ENCODE measurements at places on chromosomes 1 and 21.

GRCh38 chr1:3084154-3084553 lies 15.2 kb downstream of the PRDM16 start:
- no peak for DNase-seq

GRCh38 chr1:64095832-64096231 lies 107.6 kb upstream of the UBE2U start:
- DNase-seq: no peak

GRCh38 chr1:167507719-167508118 lies 10.6 kb downstream of the CD247 start:
- no peak for DNase-seq

DNA sequence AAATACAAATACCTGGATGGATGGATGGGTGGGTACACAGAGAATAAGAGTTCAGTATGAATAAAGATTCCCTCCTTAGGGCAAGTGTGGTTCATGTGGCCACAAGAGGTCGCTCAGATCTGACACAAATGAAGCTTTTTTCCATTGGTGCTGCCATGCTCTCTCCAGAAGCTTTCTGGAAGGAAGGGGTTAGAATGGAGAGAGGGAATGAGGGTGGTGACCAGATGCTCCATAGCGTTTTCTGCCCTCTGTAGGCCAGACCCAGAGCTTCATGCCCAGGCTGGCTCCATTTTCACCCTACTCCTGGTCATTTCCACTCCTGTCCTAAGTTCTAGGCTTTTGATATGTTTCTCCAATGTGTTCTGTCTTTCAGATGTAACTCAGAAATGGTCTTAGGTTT lies 3.3 kb upstream of the FCRL6 start:
- no peak for DNase-seq

DNA sequence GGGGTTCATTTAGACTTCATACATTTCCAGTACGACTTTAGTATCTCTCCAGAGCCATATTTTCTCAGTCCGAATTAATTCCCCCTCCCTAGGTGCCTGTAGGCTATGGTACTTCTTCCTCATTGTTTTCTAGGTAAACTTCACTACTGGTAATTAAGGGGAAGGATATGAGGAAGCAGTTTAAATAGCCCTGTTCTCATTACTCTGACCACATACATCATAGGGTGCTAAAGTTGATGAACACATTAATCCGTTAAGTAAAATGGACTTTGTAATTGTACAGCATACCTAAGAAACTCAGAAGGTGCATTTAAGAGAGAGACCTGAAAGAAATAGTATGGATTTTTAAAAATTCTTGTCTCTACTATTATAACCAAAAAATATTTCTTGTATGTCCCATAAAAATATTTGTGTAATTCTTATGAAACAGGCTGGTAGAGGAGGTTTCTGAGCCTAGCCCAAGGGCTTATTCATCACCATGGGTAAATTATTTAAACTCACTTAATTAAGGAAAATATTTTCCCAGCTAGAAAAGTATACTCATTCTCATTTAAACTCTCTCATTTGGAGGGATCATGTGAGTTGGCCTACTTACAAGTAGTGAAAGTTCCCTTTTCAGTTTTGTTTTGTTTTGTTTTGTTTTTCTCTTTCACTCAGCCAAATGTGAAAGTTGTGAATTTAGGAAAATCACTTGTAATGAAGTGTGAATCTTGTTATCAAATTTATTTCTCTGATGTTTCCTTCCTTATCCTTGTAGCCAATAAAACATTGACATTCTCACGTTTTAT lies 2.0 kb downstream of the PRMT6 start:
- DNase-seq: no peak

GRCh38 chr1:10794724-10795275 lies 1.6 kb downstream of the CASZ1 start:
- DNase-seq: no peak

GRCh38 chr1:207058878-207059867 lies 6.1 kb downstream of the PFKFB2 start:
- no peak for DNase-seq

DNA sequence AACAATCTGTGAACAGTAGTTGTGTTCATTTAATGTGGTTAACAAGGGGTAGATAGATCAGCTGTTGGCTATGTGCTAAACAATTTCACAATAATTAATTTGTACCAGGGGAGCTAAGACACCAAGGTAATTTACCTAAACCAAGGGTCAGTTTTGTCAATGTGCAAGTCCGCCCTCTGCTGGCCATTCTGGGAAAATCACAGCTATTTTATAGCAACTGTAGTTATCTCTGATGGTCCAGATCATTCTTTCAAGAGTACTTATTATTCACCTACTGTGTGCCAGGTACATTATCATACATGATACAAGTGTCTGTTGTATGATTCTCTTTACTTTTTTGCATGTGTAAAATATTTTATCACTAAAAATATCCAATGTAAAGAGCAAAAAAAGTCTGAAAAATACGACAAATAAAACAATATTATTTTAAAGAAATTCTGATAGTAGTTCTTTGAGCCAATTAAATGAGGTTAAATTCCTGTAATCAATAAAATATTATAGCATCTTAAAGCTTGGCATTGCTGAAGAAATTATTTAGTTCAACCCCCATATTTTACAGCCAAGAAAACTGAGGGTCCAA lies 312.3 kb upstream of the FAM78B start:
- no peak for DNase-seq

GRCh38 chr1:178055093-178055492 lies 38.8 kb upstream of the RASAL2 start:
- DNase-seq: no peak

GRCh38 chr21:32233055-32233546 lies 45.7 kb downstream of the MIS18A start:
- DNase-seq: no peak

DNA sequence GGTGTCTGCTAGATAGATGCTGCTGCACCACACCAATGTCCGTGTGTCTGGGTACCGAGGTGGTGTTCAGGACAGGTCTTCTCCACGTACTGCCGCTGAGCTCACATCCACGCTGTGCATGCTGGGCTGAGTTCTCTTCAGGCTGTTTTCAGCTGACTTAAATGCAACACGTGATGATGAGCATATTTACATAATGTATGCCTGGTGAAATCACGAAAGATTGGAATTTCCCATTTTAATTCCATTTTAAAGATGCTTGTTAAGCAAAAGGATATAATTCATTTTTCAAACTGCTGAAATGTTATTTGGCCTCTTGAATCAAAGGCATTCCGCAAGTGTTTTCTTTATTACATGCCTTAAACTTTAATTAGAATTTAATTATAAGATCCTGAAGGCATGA lies 107.9 kb downstream of the FGGY start:
- DNase-seq: no peak

GRCh38 chr1:183195142-183195574 lies 9.1 kb downstream of the LAMC2 start:
- no peak for DNase-seq

GRCh38 chr21:45516071-45516670 lies 26.1 kb downstream of the SLC19A1 start:
- no peak for DNase-seq

DNA sequence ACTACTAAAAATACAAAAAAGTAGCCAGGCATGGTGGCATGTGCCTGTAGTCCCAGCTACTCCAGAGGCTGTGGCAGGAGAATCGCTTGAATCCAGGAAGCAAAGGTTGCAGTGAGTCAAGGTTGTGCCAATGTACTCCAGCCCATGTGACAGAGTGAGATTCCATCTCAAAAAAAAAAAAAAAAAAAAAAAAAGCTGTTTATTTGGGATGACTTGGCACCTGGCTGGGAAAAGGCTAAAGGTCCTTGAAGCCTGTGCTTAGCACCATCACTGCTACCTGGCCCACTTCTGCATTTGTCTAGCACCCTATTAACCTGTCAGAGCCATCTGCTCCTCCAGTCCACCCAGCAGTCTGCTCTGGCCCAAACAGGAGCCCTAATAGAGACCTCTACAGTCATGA lies 25.0 kb downstream of the PRDX6 start:
- DNase-seq: no peak

- no peak for DNase-seq
These were observed 25.4 kb upstream of the VWA5B1 start for GRCh38 chr1:20265250-20265649.

DNA sequence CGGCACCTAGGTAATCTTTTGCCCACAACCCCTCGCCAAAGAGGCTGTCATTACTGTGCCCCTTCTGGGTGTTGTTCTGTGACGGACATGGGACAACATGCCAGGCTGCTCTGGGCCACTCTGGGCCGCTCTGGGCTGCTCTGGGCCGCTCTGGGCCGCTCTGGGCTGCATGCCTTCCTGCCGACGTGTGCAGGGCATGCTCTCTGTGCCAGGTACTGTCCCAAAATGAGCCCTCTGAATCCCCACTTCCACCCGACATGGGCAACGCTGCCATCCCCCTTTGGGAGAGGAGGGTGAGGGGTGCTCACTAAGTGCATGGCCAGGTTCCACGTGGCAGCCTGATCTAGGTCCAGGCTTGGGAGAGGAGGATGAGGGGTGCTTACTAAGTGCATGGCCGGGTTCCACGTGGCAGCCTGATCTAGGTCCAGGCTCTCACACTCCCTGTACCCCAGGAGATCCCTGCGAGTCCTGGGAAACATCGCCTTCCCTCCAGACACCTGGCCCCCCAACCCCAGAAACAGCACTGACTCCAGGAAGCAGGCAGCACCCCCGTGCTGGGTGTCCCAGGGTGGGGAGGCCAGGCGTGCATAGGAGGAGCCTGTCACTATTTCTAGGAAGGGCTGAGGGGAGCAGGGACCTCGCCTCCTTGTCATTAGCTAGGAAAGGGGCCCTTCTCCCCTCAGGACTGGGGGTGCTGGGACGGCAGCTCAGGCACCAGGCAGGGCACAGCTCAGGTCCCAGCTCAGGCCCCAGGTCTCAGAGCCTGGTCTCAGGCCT lies 16.5 kb downstream of the TTC34 start:
- no peak for DNase-seq

DNA sequence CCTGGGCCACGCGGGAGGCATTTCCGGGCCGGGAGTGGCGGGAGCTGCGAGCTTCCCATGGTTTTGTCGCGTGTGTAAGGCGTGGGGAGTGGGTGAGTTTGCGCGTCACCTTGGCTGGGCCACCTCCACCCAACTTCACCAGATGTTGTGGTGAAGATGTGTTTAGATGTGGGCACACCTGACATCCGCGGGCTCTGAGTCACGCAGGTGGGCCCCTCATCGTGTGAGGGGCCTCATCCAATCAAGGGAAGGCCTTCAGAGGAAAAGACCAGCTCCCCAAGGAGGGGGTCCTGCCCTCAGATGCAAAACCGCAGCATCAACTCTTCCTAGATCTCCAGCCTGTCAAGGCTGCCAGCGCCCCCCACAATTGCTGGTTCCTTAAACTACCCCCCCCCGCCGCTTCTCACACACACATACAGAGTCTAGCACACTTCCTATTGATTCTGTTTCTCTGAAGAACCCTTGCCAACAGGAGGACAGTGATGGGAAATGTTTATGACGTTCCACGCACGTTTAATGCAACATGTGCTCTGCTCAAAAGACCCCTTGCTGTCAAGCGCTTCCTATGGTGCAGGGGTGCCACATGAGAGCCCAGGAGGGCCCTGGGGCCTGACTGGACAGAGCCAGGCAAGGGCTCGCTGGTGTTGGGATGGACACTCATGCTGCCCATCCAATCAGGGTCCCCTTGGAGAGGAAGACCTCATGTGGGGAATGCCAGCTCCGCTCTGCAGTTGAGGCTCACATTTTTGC lies 11.9 kb downstream of the ACTRT2 start:
- DNase-seq: no peak

GRCh38 chr1:192489748-192490147 lies 85.8 kb upstream of the RGS1 start:
- no peak for DNase-seq

DNA sequence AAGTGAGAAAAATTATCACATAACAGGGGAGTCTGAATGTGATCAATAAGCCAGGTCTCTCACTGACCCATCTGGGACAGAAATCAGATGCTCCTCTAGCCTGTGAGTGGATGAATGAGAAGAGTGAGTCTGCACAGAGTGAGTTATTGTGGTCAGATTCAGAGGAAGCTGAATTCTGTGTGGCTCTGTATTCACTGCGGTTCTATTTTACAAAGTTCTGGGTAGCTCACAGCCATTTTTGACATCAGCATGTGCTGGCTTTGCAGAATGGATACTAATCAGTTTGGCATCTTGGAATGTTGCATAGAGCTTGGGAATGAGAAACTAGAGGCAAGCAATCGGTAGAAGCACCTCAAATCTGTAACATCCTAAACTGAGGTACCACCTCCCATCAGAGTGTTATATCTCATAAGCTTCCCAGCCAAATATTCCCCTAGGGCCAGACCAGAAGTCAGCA lies 3.8 kb downstream of the COLGALT2 start:
- DNase-seq: no peak

DNA sequence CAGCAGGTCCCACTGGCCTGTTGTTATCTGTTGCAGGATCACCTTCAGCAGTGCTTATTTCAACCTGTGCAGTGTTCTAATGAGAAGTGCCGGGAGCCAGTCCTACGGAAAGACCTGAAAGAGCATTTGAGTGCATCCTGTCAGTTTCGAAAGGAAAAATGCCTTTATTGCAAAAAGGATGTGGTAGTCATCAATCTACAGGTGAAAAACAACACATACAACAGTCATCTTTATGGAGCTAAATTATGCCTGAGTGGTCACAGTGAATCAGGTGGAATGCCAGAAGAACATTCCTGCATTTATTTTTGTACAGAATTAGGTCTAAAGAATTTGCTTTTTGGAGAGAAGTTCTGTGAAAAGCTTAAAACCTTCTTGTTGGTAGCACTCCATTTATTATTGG lies 33.2 kb downstream of the TRAF5 start:
- no peak for DNase-seq

GRCh38 chr1:84889437-84889836 lies 3.6 kb downstream of the LPAR3 start:
- DNase-seq: no peak

DNA sequence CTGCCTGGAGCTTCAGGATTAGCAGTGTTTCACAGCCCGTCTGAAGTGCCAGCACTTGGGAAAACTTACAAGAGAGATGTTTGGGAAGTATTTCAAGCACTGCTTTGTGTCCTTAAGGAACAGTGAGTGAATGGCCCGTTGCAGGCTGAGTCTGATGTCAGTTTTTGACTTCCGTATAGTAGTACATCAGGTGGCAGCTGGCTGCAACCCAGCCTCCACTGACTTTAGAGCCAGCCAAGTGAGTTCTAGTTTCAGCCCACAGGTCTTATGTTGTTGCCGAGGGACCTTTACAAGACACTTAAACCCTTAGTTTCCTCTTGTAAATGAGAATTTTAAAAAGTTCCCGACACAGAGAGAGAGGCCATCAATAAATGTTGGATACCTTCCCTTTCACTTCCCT lies 35.0 kb downstream of the UCK2 start:
- DNase-seq: no peak

DNA sequence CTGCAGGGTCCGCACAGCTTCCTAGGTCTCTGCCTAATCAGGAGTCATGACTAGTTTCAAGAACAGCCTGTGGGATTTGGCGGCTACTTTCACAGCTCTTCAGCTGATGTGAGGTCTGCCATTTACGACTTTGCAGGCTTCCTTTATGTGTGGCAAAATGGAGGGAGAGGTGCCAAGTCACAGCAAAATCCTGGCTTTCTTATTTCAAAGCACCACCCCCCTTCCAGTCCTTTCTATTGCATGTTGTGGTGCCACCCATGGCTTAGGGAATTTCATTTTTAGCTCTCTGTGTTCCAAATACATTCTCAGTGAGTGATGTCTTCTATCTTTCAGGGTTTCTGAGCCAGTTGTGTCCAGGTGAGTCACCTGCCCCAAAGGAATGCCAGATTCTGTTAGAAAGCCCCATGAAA lies 75.1 kb upstream of the WLS start:
- no peak for DNase-seq

GRCh38 chr1:114558544-114558943 lies 22.9 kb downstream of the BCAS2 start:
- no peak for DNase-seq
